ENCODE measurements at places on chromosomes 6 and 20.

DNA sequence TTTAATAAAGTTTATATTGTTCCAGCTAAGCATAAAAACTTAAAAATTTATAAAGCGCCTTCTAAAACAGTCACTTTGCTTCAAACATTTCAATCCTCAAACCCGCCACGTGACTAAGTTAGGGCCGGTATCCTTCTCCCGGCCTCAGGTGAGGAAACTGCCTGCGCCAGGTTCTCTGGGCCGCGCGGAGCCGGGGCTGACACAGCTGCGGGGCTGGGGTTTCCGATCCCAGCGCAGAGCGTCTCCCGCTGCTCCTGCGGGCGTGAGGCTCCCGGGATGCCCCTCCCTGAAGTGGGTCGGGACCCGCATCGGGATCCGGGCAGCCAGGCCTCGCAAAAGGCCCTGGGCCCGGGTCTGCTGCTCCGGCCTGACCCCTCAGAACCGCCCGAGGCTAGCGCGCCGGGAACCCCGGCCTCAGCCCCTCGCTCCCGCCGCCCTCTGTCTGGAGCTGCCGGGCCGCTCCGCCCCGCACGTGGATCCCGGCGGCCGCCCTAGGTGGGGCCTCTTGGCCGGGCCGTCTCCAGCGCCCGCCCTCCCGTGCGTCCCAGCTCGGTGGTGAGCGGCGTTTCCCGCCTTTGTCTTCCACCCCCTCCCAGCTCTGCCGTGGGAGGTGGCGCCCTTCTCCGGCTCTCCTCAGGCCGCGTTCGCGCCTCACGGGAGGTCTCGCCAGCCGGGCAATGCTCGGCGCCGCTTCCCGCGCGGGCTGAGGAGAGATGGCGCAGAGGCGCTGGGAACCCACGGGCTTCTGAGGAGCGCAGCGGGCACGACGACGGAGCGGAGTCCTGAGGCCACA, 267.9 kb downstream of the DLL1 start:
- no peak for DNase-seq

DNA sequence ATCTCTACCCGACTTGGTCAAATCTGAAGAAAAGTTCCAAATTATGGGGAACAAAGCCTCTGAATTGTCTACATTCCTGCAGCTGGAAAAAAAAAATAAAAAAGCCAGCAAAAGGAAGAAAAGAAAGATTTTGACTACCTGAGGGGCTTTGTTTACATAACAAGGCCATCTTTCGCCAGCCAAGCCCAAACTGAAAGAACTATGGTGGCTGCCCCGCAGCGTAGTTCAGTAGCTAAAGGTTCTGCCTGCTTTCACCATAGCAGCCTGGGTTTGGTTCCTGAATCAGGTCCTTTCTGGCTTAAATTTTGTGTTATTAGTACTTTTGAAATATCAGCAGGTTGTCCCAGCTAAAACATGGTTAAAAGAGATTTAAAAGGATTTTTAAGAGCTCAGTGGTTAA, 35.4 kb downstream of the ZNF133 start:
- DNase-seq: no peak

- no peak for DNase-seq
Observed at GRCh38 chr20:53296451-53297153, 297.0 kb downstream of the ZNF217 start.

- DNase-seq: no peak
Observed at GRCh38 chr6:21426841-21427490, 166.6 kb upstream of the SOX4 start.

Data from CD4-positive, alpha-beta memory T cell (primary cell).